COLO829 (cell line): ENCODE measurements at places on chromosomes 5 and 9.

DNA sequence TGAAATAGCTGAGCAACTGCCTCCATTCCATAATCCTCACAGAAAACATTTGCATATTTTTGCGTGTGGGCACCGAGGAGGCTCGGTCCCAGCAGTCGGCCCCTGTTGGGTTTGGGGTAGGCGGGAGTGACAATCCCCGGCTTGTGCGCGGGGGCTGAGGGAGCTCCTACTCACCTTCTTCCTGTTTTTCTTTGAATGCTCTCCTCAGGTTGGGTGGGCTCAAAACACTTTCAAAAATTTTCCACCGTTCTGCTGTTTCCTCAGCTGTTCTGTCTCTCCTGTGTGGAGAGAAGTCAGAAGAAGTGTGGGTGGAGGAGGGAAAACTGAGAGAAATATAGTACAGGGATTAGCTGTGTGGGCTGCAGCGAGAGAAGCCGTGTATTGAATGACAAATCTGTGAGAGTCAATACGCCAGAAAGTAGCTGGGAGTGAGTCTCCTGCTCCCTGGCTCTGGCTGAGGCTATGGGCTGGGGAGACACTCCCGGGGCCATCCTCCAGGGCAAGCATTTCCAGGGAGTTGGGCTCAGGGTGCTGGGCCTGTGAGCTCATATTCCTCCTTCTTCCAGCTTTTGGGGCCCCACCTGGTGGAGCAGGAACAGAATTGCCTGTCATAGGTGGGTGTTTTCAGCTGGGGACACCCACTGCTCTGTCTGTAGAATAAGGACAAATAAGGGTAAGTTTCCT lies 84.7 kb downstream of the CMYA5 start:
- DNase-seq = no peak

DNA sequence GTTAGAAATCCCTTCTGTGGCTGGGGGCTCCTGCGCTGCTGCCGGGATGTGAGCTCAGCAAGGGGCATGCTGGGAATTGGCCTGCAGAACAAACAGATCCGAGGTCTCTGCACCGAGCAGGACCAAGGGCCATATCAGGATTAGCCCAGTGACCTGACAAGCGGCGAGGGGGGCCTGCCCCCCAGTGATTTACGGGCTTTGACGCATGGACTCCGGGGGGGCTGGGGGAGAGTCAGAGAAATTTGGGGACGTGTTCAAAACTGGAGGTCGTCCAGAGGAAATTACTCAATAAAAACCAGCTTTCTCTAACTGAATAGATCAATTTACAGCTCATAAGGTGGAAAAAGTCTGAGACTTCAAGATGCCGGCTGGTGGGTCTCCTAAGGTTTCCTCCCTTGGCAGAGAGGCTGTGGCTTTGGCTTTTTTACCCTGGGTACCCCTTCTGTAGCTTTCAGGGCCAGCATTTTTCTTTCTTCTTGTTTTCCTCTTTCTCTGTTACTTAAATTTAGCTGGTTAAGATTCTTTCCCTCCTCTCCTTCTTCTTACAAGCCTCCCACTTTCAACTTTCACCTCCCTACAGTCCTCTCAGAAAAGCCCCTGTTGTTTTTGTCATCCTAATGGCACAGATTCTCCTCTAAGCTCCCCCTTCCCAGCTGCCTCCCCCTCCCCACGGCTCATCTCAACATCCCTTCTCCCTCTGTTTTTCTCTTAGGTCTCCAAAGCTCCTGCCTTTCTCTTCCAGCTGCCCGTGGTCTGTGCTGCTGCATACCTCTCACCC lies 551.0 kb downstream of the CCDC171 start:
- no peak for DNase-seq

DNA sequence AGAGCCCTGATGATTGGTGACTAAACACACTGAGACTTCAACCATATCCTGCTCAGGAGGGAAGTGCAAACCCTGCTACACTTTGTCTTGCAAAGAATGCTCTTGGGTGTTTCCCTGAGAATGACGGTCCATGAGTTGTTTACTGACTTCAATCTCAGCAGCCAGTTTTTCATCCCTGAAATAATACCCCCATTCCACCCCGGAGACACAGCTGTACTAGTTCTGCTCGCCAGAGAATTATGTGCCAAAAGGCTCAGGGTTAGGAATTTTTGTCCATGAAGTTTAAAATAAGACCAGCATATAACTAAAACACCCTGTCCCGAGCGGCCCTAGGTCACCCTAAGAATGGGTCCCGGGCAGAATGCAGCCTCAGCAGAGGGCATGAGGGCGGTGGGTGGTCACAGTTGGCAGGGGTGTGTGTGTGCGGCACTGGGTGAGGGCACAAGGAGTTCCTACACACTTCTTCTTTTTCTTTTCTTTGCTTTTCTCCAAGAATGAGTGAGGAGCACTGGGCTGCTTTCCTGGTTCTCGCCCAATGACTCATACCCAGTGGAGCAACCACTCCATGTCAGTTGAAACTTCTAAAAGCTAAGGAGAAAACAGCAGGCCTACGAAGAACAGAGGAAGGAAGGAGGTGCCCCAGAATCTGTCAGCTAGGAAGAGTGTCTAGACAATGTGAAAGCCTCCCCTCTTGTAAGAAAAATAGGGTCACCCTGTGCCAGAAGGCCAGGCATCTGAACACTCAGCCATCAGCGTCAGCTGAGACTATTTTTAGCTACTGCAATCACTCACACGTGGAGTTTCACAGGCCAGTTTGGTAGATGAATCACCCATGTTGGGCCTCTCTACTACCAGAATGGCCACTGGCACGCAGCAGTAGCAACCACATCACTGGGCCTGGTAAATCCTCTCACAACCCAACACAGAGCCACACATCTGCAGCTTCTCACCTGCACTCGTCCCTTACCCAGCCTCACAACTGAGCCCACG lies 105.9 kb downstream of the DPYSL3 start:
- no peak for DNase-seq

GRCh38 chr9:112174965-112175795 lies at the start of gene SUSD1:
Gene SUSD1 (minus strand): TSS chr9:112175297. CDS start chr9:112175235, 62 bp downstream.
- no peak for DNase-seq

- DNase-seq = peak; percentile 62
Observed at GRCh38 chr9:118522093-118523028, 818.2 kb downstream of the TLR4 start.

DNA sequence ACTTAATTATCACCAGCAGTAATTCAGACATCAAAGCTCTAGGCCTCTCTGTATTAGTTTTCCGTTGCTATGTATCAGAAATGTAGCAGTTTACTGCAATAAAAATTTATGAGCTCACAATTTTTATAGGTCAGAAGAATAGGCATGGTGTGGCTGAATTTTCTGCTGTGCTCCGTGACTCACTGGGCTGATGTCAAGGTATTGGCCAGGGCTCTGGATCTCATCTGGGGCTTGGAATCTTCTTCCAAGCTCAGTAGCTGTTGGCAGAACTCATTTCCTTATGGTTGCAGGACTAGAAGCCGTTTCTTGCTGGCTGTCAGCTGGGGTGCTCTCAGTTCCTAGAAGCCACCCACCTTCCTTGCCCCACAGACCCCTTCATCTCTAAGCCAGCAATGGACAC lies 66.3 kb downstream of the PSAT1 start:
- no peak for DNase-seq

DNA sequence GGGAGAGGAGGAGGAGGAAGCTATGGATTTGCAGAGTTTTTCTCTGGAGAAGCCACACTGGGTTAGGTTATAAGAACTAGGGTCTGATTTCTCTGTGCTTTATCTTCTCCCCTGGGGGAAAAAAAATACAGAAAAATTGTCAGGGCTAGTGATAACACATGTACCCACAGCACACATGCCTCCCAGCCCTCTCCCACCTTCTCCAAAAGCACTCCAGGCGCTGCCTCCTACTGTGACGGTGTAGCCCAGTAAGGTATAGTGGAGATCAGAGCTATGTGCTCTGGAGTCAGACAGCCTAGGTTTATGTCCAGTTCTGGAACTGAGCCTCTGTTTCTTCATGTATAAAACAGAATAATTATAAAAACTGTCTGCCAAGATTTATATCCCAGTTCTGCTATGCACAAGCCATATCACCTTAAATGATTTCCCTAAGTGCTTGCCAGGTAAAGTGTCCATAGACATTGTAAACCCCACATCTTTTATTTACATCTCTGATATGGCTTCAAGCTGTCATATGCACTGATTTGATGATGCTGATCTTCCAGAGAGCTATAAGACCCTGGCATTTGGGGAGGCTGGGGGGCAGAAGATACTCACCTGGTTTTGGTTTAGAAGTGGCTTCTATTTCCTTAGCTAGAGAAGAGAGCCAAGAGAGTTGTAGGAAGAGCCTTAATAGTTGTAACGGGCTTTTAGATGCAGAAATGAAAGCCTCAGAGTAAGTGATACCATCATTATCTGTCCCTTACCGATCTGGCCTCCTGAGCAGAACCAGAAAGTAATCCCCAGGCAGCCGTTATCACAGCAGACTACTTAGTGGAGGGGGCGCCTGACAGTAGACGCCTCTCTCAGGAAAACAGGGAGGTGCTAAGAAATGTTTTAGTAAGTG lies 7.6 kb downstream of the SLC1A3 start:
- no peak for DNase-seq

GRCh38 chr5:135740475-135740874 lies 94.0 kb upstream of the SLC25A48 start:
- no peak for DNase-seq

DNA sequence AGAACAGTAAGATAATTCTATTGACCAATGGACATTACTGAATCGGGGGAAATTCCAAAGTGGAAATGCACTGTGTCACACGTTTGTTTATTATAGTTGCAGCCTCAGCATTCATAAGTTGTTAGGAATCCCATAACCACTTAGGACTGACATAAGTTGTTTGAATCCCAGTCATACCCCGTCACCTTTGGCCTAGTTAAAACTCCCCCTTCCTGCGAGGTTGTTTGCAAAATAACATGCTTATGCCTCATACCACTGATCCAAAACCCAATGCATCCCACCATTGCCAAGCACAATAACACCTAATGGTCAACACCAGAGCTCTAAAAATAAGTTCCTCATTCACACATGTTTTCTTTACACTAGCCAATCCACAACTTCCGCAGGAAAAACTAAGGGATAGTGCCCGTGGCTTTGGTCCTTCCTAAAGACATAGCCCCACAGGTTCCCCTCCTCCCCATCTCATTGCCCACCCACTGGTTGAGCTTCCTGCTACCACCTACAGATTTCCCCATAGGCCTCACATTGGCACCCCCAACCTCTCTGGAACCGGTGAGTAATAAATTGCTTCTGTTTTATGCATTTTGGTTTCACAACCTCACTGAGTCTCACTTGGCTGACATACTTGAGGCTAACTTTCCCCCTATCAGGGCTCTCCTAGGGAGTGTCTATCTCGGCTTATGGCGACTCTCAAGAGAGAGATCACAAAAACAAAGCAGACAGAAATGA lies 42.3 kb upstream of the MUSK start:
- no peak for DNase-seq

DNA sequence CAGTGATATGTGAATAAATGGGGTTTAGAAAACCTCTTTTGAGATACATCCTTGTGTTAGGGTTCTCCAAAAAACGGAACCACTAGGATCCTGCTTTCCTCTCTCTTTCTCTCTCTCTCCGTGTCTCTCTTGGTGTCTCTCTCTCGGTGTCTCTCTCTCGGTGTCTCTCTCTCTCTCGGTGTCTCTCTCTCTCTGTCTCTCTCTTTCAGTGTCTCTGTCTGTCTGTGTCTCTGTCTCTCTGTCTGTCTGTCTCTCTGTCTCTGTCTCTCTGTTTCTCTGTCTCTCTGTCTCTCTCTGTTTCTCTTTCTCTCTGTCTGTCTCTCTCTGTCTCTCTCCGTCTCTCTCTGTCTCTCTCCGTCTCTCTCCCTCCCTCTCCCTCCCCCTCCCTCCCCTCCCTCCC lies 7.8 kb upstream of the TEX48 start:
- no peak for DNase-seq

DNA sequence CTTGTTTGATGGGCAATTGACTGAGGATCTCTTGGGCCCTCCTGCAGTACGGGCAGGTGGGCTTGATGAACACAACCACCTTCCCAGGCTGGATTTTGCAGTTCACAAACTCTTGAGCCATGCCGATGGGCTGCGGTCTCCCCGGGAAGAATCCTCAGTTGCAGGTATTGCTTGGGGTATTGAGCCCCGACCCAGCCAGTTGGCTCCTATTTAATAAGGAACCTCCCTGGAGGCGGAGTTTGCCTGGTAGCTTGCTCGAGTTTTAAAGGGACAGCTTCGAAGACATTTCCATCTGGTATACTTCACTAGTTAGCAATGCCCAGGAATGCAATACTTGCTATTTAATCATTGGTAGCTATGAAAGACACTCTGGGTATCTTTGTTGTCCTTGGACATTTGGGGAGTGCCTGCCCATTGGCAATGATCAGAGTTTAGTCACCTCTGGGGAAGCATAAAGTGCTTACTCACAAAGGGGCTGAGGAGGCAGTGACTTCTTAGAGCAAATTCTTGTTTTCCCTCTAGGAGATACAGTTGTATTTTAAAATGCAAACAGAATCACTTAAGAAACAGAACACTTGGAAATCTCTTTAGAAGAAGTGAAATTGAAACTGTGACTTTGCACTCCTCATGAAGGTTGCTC lies at the start of gene GLRX:
Gene GLRX, minus strand, starts transcription at position 185 of the 640 bp plus-strand sequence. Its CDS starts 64 bp downstream, at position 121.
- peak; percentile 41 for DNase-seq

DNA sequence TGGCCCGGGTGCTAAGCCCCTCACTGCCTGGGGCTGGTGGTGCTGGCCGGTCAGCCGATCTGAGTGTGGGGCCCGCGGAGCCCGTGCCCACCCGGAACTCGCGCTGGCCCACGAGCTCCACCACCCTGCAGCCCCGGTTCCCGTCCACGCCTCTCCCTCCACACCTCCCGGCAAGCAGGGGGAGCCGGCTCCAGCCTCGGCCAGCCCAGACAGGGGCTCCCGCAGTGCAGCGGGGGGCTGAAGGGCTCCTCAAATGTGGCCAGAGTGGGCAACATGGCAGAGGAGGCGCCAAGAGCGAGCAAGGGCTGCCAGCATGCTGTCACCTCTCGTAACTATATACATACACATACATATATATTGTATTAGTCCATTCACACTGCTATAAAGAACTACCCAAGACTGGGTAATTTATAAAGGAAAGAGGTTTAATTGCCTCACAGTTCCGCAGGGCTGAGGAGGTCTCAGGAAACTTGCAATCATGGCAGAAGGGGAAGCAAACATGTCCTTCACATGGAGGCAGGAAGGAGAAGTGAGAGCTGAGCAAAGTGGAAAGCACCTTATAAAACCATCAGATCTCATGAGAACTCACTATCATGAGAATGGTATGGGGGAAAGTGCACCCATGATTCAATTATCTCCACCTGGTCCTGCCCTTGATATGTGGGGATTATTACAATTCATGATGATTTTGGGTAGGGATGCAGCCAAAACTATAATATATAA lies 56.8 kb downstream of the LIX1 start:
- no peak for DNase-seq

GRCh38 chr5:141608557-141608956 lies 10.2 kb downstream of the DIAPH1 start:
- DNase-seq = no peak

DNA sequence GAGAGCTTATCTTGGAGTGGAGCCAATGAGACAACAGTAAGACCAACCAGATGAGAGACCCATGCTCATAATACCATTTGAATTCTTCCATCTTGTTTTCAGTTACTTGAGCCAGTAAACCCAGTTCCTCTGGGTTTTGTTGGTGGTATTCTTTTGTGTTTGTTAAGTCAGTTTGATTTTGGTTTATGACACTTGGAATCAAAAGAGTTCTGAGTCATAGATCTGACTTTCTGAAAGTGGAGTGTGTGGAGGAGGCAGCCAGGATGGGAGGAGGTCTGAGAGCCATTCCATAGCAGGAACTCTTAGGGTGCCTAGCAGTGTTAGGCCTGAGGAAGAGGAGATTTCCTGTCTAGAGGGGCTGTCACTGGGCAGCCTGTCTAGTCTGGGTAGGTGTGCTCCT lies 24.6 kb upstream of the PANK3 start:
- peak; percentile 13 for DNase-seq
